ENCODE measurements at places on chromosomes 6 and 20.

DNA sequence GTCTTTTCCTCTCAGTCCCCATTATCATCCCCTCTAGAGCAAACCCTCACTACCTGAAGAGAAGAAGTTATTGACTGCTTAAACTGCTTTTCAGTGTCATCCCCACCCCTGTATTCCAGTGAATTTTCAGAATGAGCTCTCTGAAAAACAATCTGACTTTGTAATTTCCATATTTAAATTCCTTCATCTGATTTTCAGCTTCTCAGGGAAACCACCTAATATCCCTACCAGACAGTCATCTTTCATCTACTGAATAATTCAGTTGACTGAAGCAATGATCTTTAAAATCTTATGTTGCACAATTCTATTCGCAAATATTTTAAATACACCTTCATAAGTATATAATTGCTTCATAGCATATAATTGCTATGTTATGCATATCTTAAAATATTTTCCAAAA, 258.7 kb downstream of the HTR1B start:
- no peak for DNase-seq

DNA sequence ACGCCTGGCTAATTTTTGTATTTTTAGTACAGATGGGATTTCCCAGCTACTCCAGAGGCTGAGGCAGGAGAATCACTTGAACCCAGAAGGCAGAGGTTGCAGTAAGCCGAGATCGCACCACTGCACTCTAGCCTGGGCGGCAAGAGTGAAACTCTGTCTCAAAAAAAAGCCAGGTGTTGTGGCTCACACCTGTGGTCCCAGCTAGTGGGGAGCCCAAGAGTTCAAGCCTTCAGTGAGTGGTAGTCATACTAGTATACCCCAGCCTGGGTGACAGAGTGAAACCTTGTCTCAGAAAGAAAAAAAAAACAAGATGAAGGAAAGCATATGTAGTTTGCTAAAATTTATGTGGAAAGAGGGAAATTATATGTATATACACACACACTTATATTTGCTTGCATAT, 20.0 kb upstream of the POU5F1 start:
- no peak for DNase-seq

DNA sequence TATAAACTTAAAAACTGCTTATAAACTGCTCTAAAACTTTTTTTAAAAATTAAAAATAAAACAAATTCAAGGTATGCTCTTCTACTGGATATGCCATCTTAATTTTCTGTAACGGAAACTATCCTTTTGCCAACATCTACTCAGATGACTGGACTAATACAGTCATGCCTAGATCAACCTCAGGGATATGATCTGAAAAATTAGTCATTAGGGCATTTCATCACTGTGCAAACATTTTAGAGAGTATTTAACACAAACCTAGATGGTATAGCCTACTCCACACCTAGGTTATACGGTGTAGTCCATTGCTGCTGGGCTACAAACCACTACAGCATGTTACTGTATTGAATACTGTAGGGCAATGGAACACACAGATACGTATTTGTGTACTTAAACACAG, 64.8 kb downstream of the TRIM27 start:
- DNase-seq: no peak

GRCh38 chr6:127547215-127547614, 28.1 kb upstream of the MTCL3 start:
- peak; percentile 14 for DNase-seq

- DNase-seq: no peak
Measured at GRCh38 chr6:147108259-147108910, 95.8 kb upstream of the STXBP5 start.

GRCh38 chr20:46013829-46014516, 5.3 kb downstream of the MMP9 start:
- peak; percentile 61 for DNase-seq

- DNase-seq: peak; percentile 54
Measured at GRCh38 chr6:390914-391558, 516 bp upstream of the IRF4 start.

GRCh38 chr20:45758096-45758495, 33.6 kb downstream of the WFDC3 start:
- no peak for DNase-seq

DNA sequence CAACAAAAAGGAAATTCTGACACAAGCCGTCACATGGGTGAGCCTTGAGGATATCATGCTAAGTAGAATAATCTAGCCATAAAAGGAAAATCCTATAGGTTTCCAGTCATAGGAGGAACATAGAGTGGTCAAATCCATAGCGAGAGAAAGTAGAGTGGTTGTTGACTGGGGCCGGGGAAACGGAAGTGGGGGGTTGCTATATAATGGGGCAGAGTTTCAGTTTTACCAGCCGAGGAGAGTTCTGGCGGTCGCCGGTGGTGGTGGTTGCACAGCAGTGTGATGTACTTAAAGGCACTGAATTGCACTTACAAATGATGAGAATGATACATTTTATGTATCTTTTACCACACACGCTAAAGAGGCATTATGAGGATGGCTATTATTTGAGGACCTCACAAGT, 4.9 kb downstream of the GPR31 start:
- DNase-seq: no peak

DNA sequence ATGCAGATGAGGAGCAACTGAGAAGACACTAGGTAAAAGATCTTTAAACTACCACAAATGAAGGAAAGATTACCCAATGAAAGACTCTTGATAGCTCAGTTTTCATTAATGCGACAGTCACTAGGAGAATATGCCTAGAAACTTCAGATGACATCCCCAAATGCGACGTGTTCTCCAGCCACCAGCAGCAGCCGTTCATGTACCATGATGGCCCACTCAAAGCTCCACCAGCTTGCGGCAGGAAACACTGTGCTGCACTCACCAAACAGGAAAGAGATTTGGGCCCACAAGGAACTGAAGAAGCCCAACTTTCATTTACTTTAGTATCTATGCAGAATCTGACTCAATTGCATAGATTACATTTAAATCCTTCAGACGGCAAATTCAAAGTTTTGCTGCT, 7.5 kb downstream of the DIDO1 start:
- no peak for DNase-seq

DNA sequence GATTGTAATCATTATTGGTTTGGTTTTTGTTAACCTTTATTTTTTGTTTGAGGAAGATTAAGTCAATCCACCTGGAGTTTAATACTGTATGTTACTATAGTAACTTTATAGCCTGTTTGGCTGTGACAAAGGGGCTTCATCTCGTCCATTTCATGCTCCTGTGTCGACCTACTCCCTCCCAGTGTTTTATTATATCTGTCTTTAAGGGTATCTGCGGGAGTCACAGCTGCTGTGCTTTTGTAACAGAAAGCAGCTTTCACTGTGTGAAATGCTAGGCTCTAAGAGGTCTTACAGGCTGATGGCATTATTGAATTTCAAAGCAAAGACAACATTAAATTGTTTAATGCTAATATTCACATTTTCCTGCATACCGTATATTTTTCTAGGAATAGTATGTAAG, 698.0 kb upstream of the POU3F2 start:
- DNase-seq: no peak

DNA sequence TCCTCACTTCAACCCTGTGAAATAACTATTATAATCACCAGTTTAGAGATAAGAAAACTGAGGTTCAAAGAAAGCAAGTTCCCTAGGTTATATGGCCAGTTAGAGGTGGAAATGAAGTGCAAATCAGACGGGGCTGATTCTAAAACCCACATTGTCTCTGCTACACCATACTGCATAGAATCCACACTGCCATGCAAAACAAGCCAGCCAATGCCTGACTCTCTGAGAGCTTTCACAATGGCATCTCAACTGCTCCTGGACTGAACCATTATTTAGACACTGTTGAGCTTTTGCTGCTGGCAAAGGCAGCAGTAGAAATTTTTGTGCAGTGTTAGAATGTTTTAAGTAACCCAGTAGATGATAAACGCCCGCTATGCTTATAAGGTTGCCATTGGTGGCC, 195.2 kb upstream of the CNR1 start:
- no peak for DNase-seq

DNA sequence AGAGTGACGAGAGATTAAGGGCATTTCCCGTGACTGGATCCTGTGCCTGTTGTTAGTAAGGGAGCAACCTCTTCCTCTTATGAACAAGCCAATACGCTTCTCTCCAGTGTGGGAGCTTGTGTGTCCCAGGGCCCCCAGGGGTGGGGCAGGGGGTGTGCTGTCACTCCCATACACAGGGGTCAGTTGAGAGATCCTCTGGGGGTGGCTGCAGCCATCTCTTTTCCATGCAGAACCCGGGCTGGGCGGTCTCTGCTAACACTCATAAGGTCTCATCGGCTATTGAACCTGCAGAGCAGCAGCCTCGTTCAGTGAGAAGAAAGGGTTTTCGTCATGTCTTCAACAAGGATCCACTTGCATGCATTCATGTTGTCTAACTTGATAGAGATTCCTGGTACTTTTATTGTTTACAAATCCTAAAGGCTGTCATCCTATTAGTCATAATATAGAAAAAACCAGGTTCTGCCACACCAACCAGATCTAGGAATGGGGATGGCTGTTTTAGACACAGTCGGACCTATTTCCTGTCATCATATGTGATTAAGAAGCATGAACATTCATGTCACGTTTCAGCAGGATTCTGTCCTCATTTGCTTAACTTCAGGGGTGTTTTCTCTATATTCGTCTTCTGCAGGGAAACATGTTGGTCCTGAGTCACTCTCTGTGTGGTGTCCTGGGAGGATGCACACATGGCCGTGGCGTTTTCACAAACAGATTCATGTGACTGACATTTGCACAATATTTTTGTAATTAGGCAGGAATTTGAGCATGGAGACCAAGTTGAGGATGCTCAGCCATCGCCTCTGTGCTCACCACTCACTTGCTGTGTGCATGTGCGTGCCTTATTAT, 13.3 kb upstream of the THBS2 start:
- peak; percentile 70 for DNase-seq

- DNase-seq: no peak
Measured at GRCh38 chr6:167762259-167762962, 64.3 kb upstream of the AFDN start.

GRCh38 chr20:25372584-25373336, 17.9 kb downstream of the ABHD12 start:
- peak; percentile 98 for DNase-seq
